ENCODE measurements at places on chromosomes 3 and 15. TPM values are rescaled to one million over a fixed set of nuclear protein-coding genes. Genes with fewer than 3 reads are reported as not detected.

Gene LRRC34
- 8.0 TPM for total RNA-seq

Gene NAA50
- 217 TPM for total RNA-seq

Gene CPEB1
- total RNA-seq = 0.35 TPM

Gene CHDH
- 4.9 TPM for total RNA-seq

Gene APOD
- not detected for total RNA-seq

Gene SEMA3F
- total RNA-seq = 10.2 TPM

Gene CELF6
- not detected for total RNA-seq

Gene RLBP1
- total RNA-seq = not detected

Gene CCR4
- total RNA-seq = not detected
